ENCODE measurements at places on chromosomes 2 and 18. TPM values are rescaled to one million over a fixed set of nuclear protein-coding genes. Genes with fewer than 3 reads are reported as not detected.

DNA sequence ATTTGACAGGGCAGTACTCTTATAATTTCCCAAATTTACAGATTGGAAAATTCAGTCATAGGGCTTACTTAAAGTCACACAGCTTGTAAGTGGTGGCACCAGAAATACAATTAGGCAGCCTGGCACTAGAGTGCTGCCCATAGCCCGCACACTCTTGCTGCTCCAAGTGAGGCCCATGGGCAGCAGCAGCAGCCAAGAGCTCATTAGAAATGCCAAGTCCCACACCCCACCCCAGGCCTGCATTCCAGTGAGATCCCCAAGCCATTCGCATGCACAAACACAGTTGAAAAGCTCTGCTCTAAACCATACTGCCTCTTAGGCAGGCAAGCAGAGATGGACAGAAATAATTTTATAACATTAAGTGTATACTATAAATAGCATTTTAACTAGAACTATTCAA lies 379.3 kb upstream of the PKDCC start:
- H3K4me3 ChIP-seq: no peak overlapping the region
- DNase-seq: no peak
- H3K36me3 ChIP-seq: no peaks in the 10 kb centered on the region
- H3K27me3 ChIP-seq: no peaks in the 10 kb centered on the region

MCM6 gene
- 16.9 TPM for total RNA-seq

- H3K4me3 ChIP-seq: no peak overlapping the region
- H3K27ac ChIP-seq: peak overlapping the region; percentile 80
- H3K27me3 ChIP-seq: no peaks in the 10 kb centered on the region
- peaks cover 25% of the 10 kb centered on the region for H3K4me1 ChIP-seq
Measured at GRCh38 chr18:50092245-50092805, 102.6 kb downstream of the MYO5B start.

TRIM43 gene
- not detected for total RNA-seq

COLEC11 gene
- 22.5 TPM for total RNA-seq

GRCh38 chr2:172977270-172978062 lies 98.2 kb upstream of the MAP3K20 start:
- DNase-seq: no peak
- no peaks in the 10 kb centered on the region for H3K4me1 ChIP-seq
- H3K4me3 ChIP-seq: no peak overlapping the region
- no peaks in the 10 kb centered on the region for H3K36me3 ChIP-seq
- H3K27me3 ChIP-seq: no peaks in the 10 kb centered on the region

DNA sequence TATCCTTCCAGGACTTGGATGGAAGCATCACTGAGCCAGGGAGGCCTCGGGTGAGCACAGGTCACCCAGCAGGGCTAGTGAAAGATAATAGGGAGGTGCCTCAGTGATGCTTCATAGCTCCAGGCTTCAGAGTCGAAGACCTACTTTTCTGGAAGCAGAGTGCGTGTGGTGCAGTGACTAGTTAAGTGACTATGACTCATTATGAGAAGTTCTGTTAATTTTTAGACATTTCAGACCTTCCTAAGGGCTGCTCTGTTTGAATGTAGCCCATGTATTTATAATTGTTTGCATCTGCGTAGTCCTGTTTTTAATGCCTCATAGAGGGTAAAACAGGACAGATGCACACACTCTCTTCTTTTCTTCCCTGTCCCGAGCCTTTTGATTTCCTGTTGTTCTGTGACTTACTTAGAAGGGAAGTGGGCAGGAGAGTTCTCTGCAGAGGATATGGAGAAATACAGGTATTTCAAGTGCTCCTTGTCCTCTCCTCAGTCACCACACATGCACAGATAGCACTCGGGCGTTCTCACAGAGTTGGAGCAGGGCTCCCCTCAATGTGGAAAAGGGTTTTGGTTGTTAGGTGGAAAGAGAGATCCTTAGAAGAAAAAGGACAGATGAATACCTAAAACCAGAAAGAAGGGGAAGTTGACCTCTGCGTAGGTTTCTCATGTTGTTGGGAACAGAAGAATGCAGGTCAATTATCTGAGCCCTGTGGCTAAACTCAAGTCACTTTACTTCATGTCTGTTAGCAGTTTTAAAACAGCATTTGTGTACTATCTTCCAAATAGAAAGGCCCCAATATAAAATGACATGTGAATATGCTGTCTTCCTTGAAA lies 34.7 kb downstream of the RALB start:
- H3K27me3 ChIP-seq: no peaks in the 10 kb centered on the region
- H3K4me3 ChIP-seq: no peak overlapping the region
- H3K27ac ChIP-seq: no peak overlapping the region
- peaks cover 5% of the 10 kb centered on the region for H3K36me3 ChIP-seq
- no peak for DNase-seq
- H3K4me1 ChIP-seq: no peaks in the 10 kb centered on the region

DNA sequence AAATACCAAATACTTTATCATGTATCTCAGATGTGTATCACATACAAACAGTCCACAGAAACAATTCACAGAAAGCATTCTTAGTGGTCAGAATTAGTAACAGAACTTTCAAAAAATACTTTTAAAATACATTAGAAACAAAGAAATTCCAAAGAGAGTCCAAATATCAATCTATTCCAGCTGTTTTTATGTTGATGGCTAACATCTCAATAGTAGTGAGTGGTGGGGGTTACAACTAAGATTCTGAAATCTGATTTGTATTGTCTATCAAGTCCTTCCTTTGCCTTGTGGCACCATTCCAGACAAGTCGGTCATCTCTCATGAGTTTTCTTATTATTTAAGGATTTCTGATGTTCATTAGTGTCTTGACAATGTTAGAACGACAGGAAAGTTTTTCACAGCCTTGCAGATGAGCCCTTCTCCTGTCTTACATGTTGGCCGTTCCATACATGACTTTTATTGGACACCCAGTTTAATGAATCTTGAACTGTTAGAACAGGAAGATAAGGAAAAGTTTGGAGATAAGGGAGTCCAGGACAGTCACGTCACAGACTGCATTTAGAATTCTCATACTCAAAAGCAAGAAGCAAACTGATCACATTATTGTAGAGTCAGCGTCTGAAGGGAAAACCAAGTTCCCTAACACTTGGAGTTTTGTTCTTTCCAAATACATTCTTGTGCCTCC lies 410.3 kb downstream of the PID1 start:
- no peak overlapping the region for H3K4me3 ChIP-seq
- H3K4me1 ChIP-seq: no peaks in the 10 kb centered on the region
- H3K36me3 ChIP-seq: no peaks in the 10 kb centered on the region
- DNase-seq: no peak
- no peak overlapping the region for H3K27ac ChIP-seq
- H3K27me3 ChIP-seq: no peaks in the 10 kb centered on the region

UGT1A5 gene
- not detected for total RNA-seq

GRCh38 chr2:28172114-28172898 lies 220.4 kb upstream of the FOSL2 start:
- H3K27ac ChIP-seq: no peak overlapping the region
- no peaks in the 10 kb centered on the region for H3K4me1 ChIP-seq
- H3K27me3 ChIP-seq: no peaks in the 10 kb centered on the region
- no peak overlapping the region for H3K4me3 ChIP-seq
- no peaks in the 10 kb centered on the region for H3K36me3 ChIP-seq

CLEC4F gene
- not detected for total RNA-seq

DNA sequence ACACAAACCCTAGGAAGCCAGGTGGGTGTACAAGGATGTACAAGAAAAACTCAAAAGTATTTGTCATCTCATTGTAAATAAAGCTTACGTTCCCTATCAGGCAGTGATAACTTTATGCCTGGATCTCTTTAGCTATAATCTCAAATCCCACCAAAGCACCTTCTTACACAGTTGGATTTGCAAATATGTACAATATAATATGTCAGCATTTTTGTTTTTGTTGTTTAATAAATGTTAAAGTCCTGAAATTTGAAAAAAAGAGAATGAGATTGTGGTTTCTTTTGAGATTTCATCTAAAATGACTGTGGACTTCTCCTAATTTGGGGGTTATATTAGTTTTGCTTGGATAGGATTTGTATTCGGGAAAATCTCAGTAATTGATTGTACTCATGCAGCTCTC lies 81.9 kb downstream of the LRRTM1 start:
- H3K36me3 ChIP-seq: no peaks in the 10 kb centered on the region
- no peak overlapping the region for H3K4me3 ChIP-seq
- H3K4me1 ChIP-seq: no peaks in the 10 kb centered on the region

- H3K27ac ChIP-seq: no peak overlapping the region
- H3K36me3 ChIP-seq: no peaks in the 10 kb centered on the region
- no peak overlapping the region for H3K4me3 ChIP-seq
- no peaks in the 10 kb centered on the region for H3K27me3 ChIP-seq
- peaks cover 9% of the 10 kb centered on the region for H3K4me1 ChIP-seq
- DNase-seq: no peak
Measured at GRCh38 chr2:28428486-28428885, 35.8 kb downstream of the FOSL2 start.

DNA sequence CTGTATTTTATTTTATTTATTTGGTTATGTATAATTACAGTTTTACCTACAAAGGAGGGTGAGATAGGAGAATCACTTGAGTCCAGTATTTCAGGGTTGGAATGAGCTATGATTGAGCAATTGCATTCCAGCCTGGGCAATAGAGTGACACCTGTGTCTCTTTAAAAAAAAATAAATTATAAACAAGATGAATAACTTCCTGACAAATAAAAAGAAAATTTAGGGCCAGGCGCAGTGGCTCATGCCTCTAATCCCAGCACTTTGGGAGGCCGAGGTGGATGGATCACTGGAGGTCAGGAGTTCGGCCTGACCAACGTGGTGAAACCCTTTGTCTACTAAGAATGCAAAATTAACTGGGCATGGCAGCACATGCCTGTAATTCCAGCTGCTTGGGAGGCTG lies 17.3 kb downstream of the MTA3 start:
- H3K27ac ChIP-seq: no peak overlapping the region
- no peaks in the 10 kb centered on the region for H3K36me3 ChIP-seq
- no peak for DNase-seq
- H3K4me1 ChIP-seq: no peaks in the 10 kb centered on the region

IL18RAP gene
- total RNA-seq: 32.1 TPM

EMILIN1 gene
- total RNA-seq: 231 TPM

DNA sequence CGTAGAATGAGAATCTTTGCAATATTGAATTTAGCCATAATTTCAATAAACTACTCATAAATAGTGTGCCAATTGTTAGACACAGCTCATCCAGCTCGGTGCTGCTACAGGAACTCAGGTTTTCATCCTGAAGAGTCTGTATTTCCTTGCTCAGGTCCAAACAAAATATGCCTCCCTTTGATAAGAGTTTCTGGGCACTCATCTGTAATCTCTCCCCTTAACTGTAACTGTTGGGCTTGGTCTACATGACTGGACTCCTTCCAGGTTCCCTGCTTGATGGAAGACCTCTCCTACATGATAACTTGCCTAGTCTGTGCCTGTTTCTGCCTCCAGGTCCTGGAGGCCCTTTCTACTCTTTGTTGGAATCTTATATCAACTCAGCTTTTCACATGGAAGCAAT lies 57.9 kb downstream of the GCA start:
- H3K4me1 ChIP-seq: no peaks in the 10 kb centered on the region
- H3K27ac ChIP-seq: no peak overlapping the region
- H3K36me3 ChIP-seq: no peaks in the 10 kb centered on the region
- no peak overlapping the region for H3K4me3 ChIP-seq
- no peaks in the 10 kb centered on the region for H3K27me3 ChIP-seq
- no peak for DNase-seq

- no peaks in the 10 kb centered on the region for H3K27me3 ChIP-seq
- no peak overlapping the region for H3K27ac ChIP-seq
- DNase-seq: no peak
- no peaks in the 10 kb centered on the region for H3K4me1 ChIP-seq
Measured at GRCh38 chr18:74768096-74768495, 170.4 kb downstream of the ZNF407 start.

DNA sequence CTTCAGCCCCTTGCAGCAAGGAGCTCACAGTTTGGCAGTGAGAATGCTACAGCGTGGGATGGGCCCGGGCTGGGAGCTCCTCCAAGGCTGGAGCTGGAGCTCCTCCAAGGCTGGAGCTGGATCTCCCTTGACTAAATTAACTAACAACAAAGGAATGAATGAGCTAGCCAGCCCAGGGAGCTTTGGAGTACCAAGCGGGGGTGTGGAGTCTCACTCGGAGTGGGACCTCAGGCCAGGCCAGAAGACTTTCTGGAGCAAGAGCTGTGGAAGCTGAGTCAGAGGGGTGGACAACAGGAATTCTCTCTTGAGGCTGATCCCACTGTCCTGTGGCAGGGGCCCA lies 244.7 kb upstream of the HS6ST1 start:
- DNase-seq: peak; percentile 64
- H3K4me3 ChIP-seq: no peak overlapping the region
- no peaks in the 10 kb centered on the region for H3K27me3 ChIP-seq
- peak overlapping the region; percentile 20 for H3K27ac ChIP-seq
- peaks cover 19% of the 10 kb centered on the region for H3K4me1 ChIP-seq

- H3K27me3 ChIP-seq: no peaks in the 10 kb centered on the region
- DNase-seq: no peak
- no peaks in the 10 kb centered on the region for H3K36me3 ChIP-seq
- H3K4me1 ChIP-seq: peaks cover 36% of the 10 kb centered on the region
Measured at GRCh38 chr18:24214913-24215312, 76.1 kb downstream of the CABYR start.

- H3K4me1 ChIP-seq: peaks cover 21% of the 10 kb centered on the region
- DNase-seq: no peak
- peak overlapping the region; percentile 74 for H3K27ac ChIP-seq
- H3K27me3 ChIP-seq: no peaks in the 10 kb centered on the region
Measured at GRCh38 chr2:130355172-130355577, 681 bp upstream of the PTPN18 start.

ACYP2 gene
- total RNA-seq: 26.7 TPM

TEX44 gene
- total RNA-seq: not detected

GRCh38 chr18:35478520-35479435 lies 19.0 kb downstream of the INO80C start:
- no peak overlapping the region for H3K4me3 ChIP-seq
- DNase-seq: peak; percentile 35
- H3K27ac ChIP-seq: no peak overlapping the region
- H3K36me3 ChIP-seq: no peaks in the 10 kb centered on the region

DNA sequence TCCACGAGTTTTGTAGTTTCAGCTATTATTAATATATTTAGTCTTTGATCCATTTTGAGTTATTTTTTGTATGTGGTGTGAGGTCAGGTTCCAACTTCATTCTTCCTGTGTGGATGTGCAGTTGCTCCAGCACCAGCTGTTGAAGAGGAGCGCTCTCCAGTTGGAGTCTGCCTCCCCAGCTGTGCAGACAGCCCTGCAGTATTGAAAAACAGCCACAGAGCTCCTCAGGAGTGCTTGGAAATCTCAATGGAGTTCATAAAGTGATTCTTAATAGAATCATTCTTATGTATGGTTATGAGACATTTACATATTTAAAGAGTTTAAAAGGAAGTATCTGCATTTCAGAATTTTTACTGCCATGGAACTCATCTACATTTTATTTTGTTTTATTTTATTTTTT lies 17.3 kb downstream of the DGKD start:
- no peaks in the 10 kb centered on the region for H3K27me3 ChIP-seq
- no peaks in the 10 kb centered on the region for H3K36me3 ChIP-seq
- peaks cover 20% of the 10 kb centered on the region for H3K4me1 ChIP-seq
- DNase-seq: no peak

- no peak overlapping the region for H3K27ac ChIP-seq
- no peak overlapping the region for H3K4me3 ChIP-seq
- H3K27me3 ChIP-seq: no peaks in the 10 kb centered on the region
Measured at GRCh38 chr2:71784734-71785511, 331.6 kb downstream of the DYSF start.

All from thoracic aorta (tissue), 2 donors.